MM.1S (cell line): ENCODE measurements at places on chromosomes 7 and 10.

GRCh38 chr10:70907637-70908405, 19.5 kb upstream of the PCBD1 start:
- DNase-seq = no peak

DNA sequence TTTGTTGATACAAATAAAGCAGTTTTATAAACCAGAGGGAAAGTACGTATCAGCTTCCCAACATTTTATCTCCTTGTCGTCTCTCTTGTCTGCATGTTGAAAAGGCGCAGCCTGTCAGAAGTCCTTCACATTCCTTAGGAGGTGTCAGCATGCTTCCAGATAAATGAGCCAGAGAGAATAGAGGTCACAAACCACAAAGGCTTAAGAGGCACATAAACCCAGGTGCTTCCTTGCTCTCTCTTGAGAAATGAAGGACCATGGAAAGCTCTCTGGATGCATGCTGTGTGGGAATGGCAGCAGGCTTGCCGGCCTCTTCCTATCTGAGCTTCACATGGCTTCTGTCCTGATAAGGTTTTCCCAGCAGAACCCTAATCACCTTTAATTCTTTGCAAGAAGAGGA, 448.5 kb downstream of the XPNPEP1 start:
- no peak for DNase-seq

- DNase-seq = no peak
Observed at GRCh38 chr7:155303039-155303593, 5.4 kb downstream of the INSIG1 start.

DNA sequence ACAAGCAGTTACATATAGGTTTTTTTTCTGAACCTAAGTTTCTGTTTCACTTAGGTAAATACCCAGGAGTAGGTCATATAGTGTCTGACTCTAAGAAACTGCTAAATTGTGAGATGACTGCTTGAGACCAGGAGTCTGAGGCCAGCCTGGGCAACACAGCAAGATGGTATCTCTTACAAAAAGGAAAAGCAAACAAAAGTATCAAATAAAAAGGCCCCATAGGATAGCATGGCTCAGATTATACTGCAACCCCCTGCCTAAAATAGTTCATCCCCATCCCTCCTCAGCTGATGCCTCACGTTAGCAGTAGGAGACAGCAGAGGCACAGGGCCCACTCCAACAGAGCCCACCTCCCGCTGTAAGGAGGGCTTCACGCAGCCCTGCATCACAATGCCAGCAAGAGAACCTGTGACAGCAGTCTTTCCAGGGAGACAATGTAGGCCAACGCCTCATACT, 90.3 kb downstream of the SRPK2 start:
- DNase-seq = peak; percentile 87

DNA sequence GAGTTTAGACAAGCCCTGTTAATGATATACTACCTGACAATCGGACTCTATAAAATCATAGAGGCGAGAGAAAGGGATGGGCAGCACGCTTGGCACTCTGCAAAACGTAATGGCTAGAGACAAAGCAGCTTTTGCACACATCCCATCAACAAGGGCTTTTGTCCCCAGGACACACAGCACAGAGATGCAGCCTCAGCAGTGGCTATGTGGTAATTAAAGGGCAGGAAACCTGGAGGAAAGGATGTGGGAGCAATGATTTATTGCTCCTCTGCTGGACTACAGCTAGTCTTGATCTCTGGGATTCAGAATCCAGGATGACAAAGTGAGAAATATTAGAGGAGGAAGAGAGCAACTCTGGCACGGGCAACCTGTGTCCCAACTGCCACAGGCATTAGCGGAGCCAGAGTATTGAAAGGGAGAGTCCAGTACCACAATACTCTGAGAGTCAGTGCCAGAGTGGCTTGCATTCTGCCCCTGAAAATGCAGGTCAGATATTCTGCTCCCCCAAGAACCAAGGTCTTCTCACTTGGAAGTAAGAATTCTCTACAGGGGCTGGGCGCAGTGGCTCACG, 96.5 kb downstream of the ARMH3 start:
- no peak for DNase-seq

DNA sequence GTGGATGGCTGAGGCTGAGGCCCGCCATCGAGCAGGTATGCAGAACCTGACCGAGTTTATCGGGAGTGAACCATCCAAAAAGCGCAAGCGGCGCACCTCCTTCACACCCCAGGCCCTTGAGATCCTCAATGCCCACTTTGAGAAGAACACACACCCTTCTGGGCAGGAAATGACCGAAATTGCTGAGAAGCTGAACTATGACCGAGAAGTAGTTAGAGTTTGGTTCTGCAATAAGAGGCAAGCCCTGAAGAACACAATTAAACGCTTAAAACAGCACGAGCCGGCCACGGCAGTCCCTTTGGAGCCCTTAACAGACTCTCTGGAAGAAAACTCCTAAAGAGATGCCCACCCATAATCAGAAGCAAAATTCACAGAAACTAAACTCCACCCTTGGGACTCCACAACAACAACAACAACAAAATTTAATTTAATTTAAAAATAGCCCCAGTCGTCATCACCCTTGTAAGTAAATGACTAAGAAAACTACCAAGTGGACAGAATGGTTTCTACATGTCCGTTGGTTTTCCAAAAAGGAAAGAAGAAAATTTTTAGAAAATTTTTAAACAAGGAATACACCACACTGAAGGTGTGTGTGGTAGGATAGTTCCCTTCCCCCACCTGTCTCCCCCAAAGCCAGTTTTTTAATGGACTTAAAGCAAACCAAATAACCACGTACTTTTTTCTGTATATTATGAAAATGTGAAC, 101.7 kb upstream of the YAE1 start:
- no peak for DNase-seq

GRCh38 chr7:149196705-149197171, 1.4 kb downstream of the ZNF282 start:
- DNase-seq = peak; percentile 42

GRCh38 chr7:19397911-19398310, 252.7 kb upstream of the FERD3L start:
- DNase-seq = peak; percentile 16

- no peak for DNase-seq
Observed at GRCh38 chr7:50363327-50364060, 59.0 kb downstream of the IKZF1 start.

- DNase-seq = no peak
Observed at GRCh38 chr7:75723444-75723843, 15.3 kb downstream of the HIP1 start.

- DNase-seq = no peak
Observed at GRCh38 chr10:35637462-35637861, 4.6 kb downstream of the FZD8 start.

- no peak for DNase-seq
Observed at GRCh38 chr10:123295644-123296043, 141.4 kb downstream of the BUB3 start.

- no peak for DNase-seq
Observed at GRCh38 chr10:80598084-80598798, 60.5 kb downstream of the SH2D4B start.

DNA sequence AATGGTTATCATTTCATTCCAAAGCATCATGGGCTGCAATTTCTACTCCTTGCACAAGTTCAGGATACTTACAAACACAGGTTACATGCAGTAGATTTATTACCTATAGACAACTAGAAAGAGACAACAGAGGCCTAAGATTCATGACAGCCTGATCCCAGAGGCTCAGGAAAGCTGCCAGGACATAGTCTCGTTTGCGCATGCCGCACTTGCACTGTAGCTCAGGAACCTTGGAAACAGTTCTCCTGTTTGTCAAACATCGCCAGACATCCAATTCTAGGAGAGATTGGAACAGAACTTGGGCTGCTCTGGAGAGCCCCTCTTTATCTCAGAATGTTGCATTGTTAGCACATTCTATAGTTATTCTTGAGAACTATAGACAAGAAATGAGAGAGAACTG, 216.2 kb upstream of the CDC14C start:
- DNase-seq = no peak

DNA sequence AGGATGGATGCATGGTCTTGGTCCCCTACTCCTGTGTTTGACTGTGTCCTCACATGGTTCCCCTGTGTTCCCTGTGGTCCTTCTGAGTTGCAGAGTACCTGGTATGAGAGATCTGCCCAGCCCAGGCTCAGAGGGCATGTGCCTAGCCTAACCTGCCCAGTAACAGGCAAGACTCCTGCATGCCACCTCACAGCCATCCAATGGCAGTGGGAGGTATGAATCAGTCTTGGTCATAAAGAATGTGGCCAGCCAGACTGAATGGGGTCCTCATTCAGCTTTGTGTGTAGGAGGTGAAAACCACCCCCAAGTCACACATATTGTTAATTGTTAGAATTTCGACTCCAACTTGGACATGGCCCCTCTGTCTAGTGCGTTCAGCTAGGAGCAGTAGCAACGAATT, 17.2 kb upstream of the GPR158 start:
- no peak for DNase-seq

GRCh38 chr7:6197801-6198551, 74.4 kb downstream of the CYTH3 start:
- no peak for DNase-seq

GRCh38 chr7:155761162-155761561, 51.1 kb downstream of the SHH start:
- DNase-seq = no peak

- no peak for DNase-seq
Observed at GRCh38 chr7:95996174-95996573, 223.8 kb downstream of the DYNC1I1 start.

- DNase-seq = no peak
Observed at GRCh38 chr10:48245977-48246376, 28.5 kb downstream of the FRMPD2 start.
